ENCODE measurements at places on chromosomes 7 and 10.

DNA sequence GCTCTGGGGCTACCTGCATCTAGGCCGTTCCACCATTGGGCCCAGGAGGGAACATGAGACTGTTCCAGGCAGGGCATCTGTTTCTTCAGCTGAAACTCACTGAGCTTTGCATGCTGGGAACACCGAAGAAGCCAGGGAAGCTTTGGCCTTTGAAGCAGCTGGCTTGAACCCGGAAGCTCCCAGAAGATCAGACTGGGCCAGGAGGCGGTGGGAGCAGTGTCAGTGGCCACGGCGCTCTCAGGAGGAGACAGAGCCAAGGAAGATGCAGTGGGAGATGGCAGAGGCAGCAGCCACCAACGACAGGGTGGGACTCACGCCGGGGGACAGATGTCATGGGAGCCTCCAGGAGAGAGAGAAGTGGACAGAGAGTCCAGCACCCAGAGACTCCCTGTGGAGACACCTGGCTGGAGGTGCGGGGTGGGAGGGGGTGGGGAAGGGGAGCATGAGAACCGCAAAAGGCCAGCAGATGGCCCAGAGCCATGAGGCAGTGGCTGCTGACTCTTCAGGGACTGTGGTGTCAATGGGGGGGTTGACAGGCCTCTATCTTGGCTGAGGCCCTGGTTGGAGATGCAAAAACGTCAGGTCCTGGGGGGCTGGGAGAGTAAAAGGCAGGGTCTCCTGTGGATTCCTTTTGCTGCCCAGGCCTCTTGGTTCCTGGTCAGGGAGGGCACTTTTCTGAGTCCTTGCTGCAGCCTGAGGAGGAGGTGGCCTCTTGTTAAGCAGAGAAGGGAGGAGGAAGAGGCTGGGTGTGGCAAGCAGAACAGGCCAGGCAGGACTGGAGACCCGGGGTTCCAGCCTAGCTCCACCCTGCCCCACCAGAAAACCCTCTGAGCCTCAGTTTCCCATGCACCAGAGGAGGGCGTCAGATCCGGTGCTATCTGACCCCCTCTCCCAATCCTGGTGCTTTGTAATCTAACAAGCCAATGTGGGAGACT is 6.3 kb upstream of the AQP1 start:
- no peak for DNase-seq

- DNase-seq = no peak
These were observed 50.8 kb upstream of the AOAH start for GRCh38 chr7:36775061-36775620.

DNA sequence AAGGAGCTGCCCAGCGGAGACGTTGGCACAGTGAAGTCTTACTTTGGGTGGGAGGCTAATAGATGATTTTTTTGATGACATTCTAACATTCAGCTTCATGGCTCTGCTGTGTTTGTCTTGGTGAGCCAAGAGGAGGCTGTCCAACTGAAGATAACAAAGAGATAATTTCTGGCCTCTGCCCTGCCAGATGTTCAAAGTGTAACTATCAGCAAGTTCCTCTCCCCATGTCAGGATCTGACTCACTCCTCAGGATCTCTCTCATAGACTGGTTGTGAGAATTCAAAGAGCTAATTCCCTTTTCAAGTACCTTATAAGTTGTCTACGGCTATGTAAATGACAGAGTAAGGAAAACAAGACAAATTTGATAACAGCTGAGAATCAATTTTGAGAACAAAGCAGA is 1340.9 kb downstream of the XPNPEP1 start:
- peak; percentile 73 for DNase-seq

GRCh38 chr7:14381306-14381705 is 391.8 kb upstream of the ETV1 start:
- peak; percentile 72 for DNase-seq

All from HS-5 (cell line).